ENCODE measurements at places on chromosomes 6 and 20. TPM values are rescaled to one million over a fixed set of nuclear protein-coding genes. Genes with fewer than 3 reads are reported as not detected.

Gene BEND6
- 7.7 TPM for total RNA-seq

Gene WFDC5
- not detected for total RNA-seq

Gene DUSP15
- total RNA-seq = not detected

Gene EPPIN
- not detected for total RNA-seq

All from HT1080 (cell line).